Naive B cell (primary cell): ENCODE measurements at places on chromosomes 5 and 9. TPM values are rescaled to one million over a fixed set of nuclear protein-coding genes. Genes with fewer than 3 reads are reported as not detected.

DNA sequence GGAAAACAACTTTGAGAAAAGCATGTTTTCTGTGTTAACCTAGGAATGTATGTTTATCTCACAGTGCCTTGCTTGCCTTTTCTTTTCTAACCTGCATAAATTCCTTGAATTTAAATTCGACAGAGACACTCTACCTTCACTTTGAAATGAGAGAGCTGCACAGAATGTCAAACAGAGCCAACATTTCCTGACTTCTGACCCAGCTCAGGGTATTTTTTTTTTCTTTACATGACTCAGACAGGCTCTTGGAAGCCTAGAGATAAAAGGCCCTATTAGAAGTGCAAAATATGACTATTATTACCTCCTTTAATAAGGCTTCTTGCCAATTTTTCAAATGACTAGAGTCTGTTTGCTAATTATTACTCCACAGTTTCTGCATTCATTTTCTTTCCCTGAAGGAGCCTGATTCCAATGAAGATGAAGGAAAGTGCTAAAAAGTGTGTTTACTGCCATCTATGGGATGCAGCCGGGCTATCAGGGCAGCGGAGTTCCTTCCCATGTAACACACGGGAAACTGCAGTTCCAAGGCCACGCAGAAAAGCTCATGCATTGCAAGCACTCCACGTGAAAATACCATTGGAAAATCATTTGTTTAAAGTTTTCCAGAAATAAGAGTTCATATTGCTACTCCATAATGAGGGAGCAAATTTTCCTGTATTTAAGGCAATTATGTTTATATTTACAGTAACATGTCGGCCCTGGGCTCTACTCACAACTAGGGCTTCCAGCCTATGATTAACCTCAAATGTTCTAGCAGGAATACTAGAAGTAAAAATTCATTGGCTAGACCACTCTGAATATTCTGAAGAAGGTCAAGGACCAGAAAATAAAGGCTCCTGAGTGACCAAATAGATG, 485.6 kb downstream of the ZSWIM6 start:
- DNase-seq, result no peak

The PMPCA gene
- 34.7 TPM for polyA plus RNA-seq

GRCh38 chr5:68408345-68408871, 192.9 kb downstream of the PIK3R1 start:
- DNase-seq, result no peak

DNA sequence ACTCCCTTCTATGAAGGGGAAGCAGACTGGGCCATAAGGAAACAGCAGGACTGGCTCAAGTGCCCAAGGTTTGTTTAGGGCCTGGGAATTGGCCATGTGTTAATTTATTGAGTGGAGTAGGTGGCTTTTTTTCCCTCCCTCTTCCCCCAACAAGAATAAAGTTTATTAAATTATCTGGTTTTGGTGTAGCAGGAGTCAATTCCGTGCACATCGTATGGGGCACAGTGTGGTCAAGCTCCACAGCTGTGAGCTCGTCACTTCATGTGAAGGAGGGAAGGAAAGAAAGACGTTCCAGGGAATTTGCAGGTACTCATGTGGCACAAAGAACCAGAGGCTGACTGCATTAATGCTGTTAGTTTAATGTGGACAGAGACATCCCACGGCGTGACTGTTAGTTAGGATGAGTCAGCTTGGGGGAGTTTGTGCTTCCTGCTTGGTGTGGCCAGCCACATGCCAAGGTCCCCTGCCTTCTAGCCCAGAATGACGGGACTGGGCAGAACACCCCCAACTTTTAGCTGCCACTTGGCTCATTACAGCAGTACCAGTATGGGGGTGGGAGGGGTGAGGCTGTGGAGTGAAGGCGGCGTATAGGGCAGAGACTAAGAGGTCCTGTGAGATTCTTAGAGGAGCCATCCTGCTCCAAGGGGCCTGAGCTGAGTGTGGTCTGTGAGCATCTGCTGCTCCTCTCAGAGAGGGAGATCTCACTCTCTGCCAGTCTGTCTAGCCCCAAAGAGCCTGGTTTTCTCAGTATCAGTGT, 33.2 kb downstream of the CSF1R start:
- DNase-seq, result no peak

The SLC45A2 gene
- not detected for polyA plus RNA-seq

The FOXD4 gene
- not detected for polyA plus RNA-seq

DNA sequence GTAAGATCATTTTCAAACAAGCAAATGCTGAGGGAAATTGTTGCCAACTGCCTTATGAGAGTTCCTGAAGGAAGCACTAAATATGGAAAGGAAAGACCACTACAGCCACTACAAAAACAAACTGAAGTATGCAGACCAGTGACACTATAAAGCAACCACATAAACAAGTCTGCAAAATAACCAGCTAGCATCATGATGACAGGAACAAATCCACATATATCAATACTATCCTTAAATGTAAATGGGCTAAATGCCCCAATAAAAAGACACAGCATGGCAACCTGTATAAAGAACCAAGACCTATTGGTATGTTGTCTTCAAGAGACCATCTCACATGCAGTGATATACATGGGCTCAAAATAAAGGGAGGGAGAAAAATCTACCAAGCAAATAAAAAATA, 113.2 kb downstream of the DTWD2 start:
- no peak for DNase-seq

The IFNA2 gene
- not detected for polyA plus RNA-seq

- no peak for DNase-seq
These were observed 2.0 kb upstream of the KDM3B start for GRCh38 chr5:138350563-138350890.

GRCh38 chr9:28774433-28775235, 1201.4 kb upstream of the C9orf72 start:
- no peak for DNase-seq

The PCDHGA8 gene
- not detected for polyA plus RNA-seq

- DNase-seq, result no peak
These were observed 321.4 kb upstream of the WWC1 start for GRCh38 chr5:167969998-167970397.

DNA sequence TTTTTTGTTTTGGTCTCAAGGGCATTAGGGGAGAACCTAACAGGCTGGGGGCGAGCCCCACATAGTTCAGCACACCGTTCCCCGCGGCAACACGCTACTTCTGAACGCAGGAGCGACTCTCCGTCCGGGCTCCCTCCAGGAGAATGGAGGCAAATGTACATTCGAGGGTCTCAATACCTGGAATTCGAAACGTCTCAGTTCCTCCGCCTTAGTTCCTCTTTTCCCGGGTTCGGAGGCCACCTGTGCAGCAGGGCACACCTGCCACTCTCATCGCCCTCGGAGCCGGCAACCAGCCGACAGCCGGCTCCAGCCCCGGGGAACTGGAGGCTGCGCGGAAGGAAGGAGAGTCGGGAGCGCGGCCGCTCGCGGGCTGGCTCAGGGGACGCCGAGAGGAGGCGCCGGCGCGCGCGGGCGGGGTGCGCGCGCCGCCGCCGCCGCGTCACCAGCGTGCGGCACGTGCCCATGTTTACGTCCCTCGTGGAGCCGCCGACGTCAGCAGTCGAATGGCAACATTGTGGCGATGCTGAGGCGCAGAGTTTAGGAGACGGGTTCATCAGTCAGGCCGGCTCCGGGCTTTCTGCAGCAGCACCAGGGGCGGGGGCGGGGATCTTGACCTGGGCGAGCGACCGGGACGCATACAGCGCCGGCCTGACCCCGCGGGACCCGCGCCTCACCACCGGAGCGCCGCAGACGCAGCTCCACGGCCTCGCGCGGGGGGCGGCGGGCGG, at the start of gene JMY:
Gene JMY (plus strand): TSS at position 498 of the 728 bp plus-strand sequence. CDS start 520 bp downstream, outside the sequence.
- peak; percentile 76 for DNase-seq

DNA sequence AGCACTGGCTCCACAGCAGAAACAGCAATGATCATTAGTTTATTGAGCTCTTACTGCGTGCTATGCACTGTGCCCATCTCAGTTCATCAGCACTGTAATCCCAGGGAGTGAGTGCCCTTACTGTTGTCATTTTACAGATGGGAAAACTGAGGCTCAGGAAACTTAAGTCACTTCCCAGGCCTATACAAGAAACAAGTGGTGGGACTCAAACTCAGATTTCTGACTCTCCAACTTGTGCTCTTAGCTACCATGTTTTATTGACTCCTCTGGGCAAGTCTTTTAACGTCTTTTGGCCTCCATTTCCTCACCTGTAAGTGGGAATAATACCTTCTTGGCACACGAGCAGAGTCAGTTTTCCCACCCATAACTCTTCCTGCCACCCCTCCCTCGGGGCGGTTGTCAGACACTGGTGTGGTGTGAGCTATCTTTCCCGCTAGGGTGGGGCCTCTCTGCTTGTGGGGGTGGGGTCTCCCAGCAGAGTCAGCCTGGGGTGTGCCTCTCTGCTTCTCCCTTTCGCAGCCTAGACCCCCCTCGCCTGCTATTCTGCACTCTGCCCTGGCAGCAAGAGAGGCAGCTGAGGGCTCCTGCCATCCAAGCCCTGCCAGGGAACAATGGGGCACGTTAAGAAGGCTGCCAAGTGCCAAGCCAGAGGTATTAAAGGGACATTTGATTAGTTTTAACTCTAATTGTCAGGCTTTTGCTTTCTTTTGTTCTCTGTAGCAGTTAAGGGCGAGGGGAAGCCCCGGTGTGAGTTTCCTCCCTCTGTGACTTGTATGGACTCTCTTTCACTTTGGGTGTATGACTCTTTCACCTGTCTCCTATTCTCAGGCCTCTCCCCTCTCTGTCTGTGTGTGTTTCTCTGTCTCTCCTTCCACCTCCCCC, 12.1 kb downstream of the GALNT10 start:
- DNase-seq, result peak; percentile 24

- no peak for DNase-seq
These were observed 17.3 kb upstream of the MED10 start for GRCh38 chr5:6395621-6396020.

DNA sequence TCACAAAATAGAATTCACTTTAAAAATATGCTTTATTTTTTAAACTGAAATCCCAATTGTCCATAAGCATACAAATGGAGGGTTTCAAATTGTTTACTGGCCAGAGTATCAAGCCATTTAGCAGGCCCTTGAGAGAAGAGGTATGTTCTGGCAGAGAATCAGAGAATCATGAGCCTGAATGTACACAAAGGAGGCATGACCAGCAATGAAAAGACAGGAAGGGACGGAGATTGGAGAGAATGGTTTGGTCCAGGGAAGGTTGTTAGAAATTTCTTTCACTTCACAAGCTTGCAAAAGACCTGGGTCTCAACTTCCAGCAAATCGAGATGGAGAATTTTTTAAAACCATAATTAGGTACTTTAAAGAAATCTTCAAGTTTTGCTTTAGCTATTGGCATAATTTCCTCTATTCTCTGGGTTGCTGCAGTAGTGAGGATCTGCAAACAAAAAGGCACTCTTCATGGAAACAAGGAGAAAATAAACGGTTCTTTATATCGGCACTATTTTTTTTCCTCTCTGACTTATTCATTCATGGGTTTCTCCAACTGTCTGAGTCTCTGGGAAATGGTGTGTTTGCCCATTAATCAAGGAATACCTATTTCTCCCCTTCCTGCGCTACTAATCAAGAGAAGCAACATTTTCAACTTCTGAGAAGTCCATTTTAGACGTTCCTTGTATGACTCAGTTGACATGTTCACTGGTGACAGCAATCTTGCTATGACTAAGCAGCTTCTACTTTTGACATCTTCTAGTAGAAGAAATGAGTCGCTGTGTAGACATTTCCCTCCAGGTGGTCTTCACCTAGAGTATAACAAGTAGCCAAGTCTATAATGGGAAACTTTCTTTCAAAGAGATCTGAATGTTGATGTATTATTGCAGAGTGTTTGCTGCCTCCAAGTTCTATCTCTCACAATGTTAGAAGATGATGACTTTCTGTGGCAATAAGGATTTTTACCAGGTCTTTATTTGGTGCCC, 23.1 kb upstream of the ERCC6L2 start:
- DNase-seq, result no peak

The TNC gene
- not detected for polyA plus RNA-seq

The EMB gene
- 121 TPM for polyA plus RNA-seq

DNA sequence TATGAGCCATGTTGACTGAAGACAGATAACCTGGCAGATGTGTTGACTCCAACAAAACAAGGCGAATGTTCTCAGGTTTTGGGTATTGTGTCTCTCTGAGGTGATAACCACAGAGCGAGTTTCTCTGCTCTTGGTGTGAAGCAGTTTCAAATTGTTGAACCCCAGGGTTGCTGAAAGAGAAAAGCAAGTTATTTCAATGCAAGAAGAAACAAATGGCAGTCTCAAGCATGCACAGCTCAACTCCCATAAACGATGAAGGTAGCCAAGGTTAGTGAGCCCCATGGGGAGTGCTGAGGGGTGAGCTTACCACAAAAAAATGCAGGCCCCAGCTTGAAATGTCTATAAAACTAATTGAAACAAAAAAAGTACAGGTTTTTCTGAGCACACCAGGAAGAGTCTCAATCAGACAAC, 220.8 kb upstream of the DAPK1 start:
- DNase-seq, result no peak

DNA sequence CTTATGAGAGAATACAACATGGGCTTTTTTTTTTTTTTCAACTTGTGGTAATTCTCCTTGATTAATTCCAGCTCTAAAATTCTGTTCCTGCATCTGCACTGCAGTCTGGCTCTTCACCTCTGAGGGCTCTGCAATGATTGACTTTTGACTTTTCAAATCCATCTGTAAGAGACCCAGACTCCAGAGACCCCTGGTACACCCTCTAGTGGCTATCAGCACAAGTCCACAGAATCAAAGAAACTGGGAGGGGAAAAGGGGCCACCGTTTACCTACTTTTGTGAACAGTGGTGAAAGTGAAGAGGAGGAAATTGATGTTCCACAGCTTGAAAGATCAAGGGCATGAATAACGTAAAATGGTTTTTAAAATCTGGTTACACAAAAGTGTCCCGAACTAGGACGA, 151.6 kb downstream of the SLIT3 start:
- DNase-seq, result no peak

The C1QTNF2 gene
- not detected for polyA plus RNA-seq

The SRD5A1 gene
- 16.8 TPM for polyA plus RNA-seq

DNA sequence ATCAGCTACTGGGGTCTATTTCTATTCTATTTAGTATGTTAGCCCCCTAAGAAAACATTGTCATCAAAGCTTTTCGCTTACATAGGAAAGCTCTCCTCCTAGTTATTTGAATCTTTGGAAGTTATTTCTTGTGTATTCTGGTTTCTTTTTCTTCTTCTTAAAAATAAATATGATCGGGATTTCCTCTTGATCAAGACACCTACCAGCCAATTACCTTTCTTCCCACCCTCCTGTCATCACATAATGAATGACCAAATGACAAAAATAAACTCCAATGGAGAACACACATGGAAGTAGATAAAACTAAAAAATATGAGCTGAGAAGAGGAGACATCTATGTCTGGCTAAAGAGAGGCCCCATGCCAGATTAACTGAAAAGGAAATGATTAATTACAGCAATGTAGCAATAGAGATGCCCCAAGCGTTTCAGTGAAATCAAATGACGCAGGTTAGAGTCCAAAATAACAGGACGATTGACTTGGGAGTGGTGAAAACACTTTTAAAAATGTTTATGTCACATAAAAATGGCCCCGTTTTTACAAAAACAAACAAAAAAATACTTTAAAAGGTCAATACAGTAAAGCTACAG, 59.5 kb upstream of the PCSK1 start:
- no peak for DNase-seq

The DMRT3 gene
- polyA plus RNA-seq, result not detected

The SLC6A3 gene
- not detected for polyA plus RNA-seq

The CAPSL gene
- not detected for polyA plus RNA-seq

GRCh38 chr5:135443161-135443960, 3.8 kb downstream of the DCANP1 start:
- no peak for DNase-seq

The GPR21 gene
- polyA plus RNA-seq, result not detected

The MARVELD2 gene
- 0.32 TPM for polyA plus RNA-seq
